ENCODE measurements at places on chromosomes 4 and X. TPM values are rescaled to one million over a fixed set of nuclear protein-coding genes. Genes with fewer than 3 reads are reported as not detected.

DNA sequence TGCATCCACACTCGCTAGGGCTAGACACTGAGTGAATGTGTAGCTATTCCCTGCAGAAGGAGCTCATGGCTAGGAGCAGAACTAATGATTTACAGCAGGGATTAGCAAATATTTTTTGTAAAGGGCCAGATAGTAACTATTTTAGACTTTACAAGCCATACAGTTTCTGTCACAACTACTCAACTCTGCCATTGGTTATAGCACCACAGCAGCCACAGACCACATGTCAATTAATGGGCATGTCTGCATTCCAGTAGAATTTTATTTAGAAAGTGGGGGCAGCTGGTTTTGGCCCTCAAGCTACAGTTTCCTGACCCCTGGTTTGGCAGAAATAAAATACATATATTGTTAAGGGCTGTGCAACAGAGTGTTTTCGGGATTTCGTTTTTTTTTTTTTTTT is 192.6 kb downstream of the FRMPD4 start:
- H3K27me3 ChIP-seq: no peaks in the 10 kb centered on the region
- H3K4me1 ChIP-seq: no peaks in the 10 kb centered on the region
- H3K4me3 ChIP-seq: no peak overlapping the region
- H3K36me3 ChIP-seq: no peaks in the 10 kb centered on the region
- no peak overlapping the region for H3K27ac ChIP-seq
- DNase-seq: no peak

GRCh38 chrX:73922856-73923455 is 360.0 kb downstream of the CHIC1 start:
- no peak for DNase-seq
- no peaks in the 10 kb centered on the region for H3K4me1 ChIP-seq
- H3K36me3 ChIP-seq: no peaks in the 10 kb centered on the region
- H3K27me3 ChIP-seq: no peaks in the 10 kb centered on the region
- no peak overlapping the region for H3K27ac ChIP-seq

DNA sequence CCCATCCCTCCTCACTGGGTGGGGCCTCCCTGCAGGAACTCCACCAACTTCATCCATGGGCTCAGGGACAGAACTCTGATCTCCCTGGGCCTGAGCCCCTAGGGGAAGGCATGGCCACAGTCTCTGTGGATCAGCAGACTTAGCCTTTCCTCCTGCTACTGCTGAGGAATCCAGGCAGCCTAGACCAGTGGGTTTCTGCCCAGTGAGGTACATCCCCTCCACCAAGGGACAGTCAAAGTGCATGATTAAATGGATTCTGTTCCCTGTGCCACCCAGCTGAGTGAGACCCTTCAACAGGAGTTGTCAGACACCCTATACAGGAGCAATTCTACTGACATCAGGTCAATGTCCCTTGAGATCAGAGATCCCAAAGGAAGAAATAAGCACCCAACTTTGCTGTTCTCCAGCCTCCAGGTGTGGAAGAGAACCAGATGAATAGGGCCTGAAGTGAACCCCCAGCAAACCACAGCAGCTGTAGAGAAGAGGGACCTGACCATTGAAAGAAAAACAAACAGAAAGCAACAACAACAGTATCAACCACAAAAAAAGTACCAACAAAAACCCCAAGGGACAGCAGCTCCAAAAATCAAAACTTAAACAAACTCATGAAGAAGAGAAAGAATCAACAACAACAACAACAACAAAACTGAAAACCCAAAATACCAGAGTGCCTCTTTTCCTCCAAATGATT is 84.8 kb downstream of the CHIC1 start:
- H3K27ac ChIP-seq: no peak overlapping the region
- DNase-seq: no peak
- H3K36me3 ChIP-seq: no peaks in the 10 kb centered on the region
- no peak overlapping the region for H3K4me3 ChIP-seq

- H3K27me3 ChIP-seq: no peaks in the 10 kb centered on the region
- DNase-seq: peak; percentile 30
- no peak overlapping the region for H3K27ac ChIP-seq
- H3K4me3 ChIP-seq: no peak overlapping the region
- no peaks in the 10 kb centered on the region for H3K36me3 ChIP-seq
These were observed 66.1 kb downstream of the CDS1 start for GRCh38 chr4:84648863-84649647.

- no peaks in the 10 kb centered on the region for H3K27me3 ChIP-seq
- no peaks in the 10 kb centered on the region for H3K36me3 ChIP-seq
- H3K4me1 ChIP-seq: no peaks in the 10 kb centered on the region
- H3K4me3 ChIP-seq: no peak overlapping the region
These were observed 222.1 kb downstream of the FRMPD4 start for GRCh38 chrX:12360383-12360782.

GRCh38 chrX:150767045-150767395 is 73.8 kb downstream of the MTMR1 start:
- H3K36me3 ChIP-seq: no peaks in the 10 kb centered on the region
- H3K27ac ChIP-seq: no peak overlapping the region
- no peaks in the 10 kb centered on the region for H3K4me1 ChIP-seq

- DNase-seq: peak; percentile 18
- no peaks in the 10 kb centered on the region for H3K36me3 ChIP-seq
- H3K27me3 ChIP-seq: no peaks in the 10 kb centered on the region
- H3K27ac ChIP-seq: no peak overlapping the region
These were observed 6.3 kb upstream of the TRPC5OS start for GRCh38 chrX:111869639-111870034.

- H3K4me3 ChIP-seq: no peak overlapping the region
- H3K27ac ChIP-seq: no peak overlapping the region
- peaks cover 2% of the 10 kb centered on the region for H3K4me1 ChIP-seq
- no peak for DNase-seq
- H3K36me3 ChIP-seq: no peaks in the 10 kb centered on the region
These were observed 57.2 kb upstream of the HS3ST1 start for GRCh38 chr4:11485926-11486325.

DNA sequence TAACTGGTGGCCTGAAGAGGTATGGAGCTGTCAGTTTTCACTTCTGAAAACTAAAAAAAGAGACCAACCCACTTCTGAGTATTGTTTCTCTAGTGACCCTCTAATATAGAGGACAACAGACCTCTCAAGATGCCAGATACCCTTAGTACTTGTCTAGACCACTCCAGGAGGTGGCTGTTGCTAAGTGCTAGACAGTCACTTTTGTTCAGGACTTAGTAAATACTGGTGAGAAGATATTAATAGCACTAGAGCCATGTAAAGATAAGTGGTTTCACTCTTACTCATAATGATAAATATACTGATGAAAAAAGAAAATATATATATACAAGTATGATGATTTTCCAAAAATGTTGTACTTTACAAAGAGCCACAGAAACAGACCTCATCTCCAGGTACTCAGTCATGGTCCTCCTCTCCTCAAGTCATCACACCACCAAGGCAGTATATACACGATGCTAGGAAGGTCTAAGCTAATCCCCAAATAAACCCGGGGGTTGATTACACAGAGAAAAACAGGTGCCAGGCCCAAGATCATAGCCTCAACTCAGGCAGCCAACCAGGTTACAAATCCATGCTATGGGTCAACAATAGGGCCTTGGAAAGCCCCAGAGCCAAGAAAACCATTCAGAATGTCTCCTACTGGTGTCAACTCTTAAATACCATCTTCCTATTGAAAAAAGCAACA is 66.9 kb downstream of the ARHGEF9 start:
- H3K4me3 ChIP-seq: no peak overlapping the region
- H3K4me1 ChIP-seq: no peaks in the 10 kb centered on the region
- H3K36me3 ChIP-seq: no peaks in the 10 kb centered on the region

DNA sequence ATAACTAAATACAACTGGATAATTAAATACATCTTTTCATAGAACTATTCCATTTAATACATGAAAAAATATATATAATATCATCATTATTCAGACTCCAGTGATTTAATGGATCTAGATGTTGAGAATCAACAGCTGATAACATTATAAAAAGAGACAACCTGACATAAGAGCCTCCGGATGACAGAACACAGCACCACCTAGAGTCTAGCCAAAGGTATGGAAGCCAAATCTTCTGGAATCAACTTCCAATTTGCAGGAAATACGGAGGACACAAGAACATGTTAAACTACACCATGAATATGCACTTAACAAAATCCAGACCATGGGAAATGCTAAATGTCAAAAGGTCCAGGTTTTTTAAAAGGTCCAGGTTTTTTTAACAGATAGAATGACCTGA is 55.0 kb downstream of the LRBA start:
- DNase-seq: no peak
- no peak overlapping the region for H3K4me3 ChIP-seq
- no peak overlapping the region for H3K27ac ChIP-seq
- H3K36me3 ChIP-seq: no peaks in the 10 kb centered on the region

- H3K27ac ChIP-seq: peak overlapping the region; percentile 95
- H3K4me3 ChIP-seq: no peak overlapping the region
- no peaks in the 10 kb centered on the region for H3K36me3 ChIP-seq
- no peaks in the 10 kb centered on the region for H3K27me3 ChIP-seq
- H3K4me1 ChIP-seq: peaks cover 64% of the 10 kb centered on the region
- DNase-seq: peak; percentile 85
These were observed 62.4 kb downstream of the TRMT44 start for GRCh38 chr4:8502836-8503585.

DNA sequence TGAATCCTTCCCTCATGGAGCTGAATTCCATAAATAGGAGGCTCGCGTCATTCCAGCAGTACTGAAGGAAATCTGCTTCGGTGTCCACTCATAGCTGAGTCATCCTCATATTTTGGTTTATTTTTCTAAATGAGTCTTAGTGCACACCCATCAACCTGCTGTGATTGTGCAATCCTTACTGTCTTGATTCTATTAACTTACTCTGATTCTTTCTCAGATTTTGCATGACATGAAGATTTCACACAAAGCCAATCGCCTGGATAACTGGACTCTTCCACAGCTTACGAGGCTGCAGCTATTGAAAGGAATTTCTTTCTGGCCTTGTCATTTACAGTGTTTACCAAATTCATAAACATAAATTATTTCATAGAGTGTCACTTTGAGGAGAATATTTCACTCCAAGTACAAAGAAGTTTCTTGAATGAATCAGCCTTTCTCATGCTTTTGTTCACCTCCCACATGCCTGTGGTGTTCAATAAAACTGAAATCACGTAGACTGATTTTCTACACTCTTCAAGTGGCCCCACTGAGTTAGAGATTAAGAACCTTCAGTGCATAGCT is 207.6 kb upstream of the SLITRK2 start:
- H3K36me3 ChIP-seq: no peaks in the 10 kb centered on the region
- no peak overlapping the region for H3K4me3 ChIP-seq
- no peak for DNase-seq
- no peaks in the 10 kb centered on the region for H3K4me1 ChIP-seq
- no peaks in the 10 kb centered on the region for H3K27me3 ChIP-seq
- no peak overlapping the region for H3K27ac ChIP-seq

DNA sequence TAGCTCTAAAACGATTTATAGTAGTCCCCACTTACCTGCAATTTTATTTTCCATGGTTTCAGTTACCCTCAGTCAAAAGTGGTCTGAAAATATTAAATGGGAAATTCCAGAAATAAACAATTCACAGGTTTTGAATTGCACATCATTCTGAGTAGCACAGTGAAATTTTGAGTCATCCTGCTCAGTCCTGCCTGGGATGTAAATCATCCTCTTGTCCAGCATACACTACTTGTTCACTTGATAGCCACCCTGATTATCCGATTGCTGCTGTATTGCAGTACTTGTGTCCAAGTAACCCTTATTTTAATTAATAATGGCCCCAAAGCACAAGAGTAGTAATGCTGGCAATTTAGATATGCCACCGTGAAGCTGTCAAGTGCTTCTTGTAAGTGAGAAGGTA is 23.5 kb upstream of the BDH2 start:
- no peak for DNase-seq
- H3K4me1 ChIP-seq: no peaks in the 10 kb centered on the region
- no peaks in the 10 kb centered on the region for H3K36me3 ChIP-seq
- no peak overlapping the region for H3K27ac ChIP-seq
- no peaks in the 10 kb centered on the region for H3K27me3 ChIP-seq

DNA sequence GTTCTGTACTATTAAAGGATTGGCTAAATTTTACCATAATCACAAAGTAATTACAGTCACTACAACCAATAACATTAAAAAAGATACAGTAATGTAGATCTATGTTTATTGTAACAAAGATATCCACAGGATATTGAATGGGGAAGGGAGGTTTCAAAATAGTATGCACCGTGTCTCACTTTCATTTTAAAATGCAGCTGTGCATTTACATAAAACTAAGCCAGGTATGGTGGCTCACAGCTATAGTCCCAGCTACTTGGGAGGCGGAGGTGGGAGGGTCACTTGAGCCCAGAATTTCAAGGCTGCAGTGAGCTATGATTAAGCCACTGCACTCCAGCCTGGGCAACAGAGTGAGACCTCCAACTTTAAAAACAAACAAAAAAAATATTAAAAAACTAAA is 8.5 kb downstream of the SRP72 start:
- no peaks in the 10 kb centered on the region for H3K4me1 ChIP-seq
- no peak overlapping the region for H3K27ac ChIP-seq
- no peak for DNase-seq

GRCh38 chrX:18017411-18017810 is 156.3 kb upstream of the RAI2 start:
- no peaks in the 10 kb centered on the region for H3K36me3 ChIP-seq
- peaks cover 1% of the 10 kb centered on the region for H3K4me1 ChIP-seq
- H3K4me3 ChIP-seq: no peak overlapping the region

GRCh38 chrX:132665676-132666075 is 176.8 kb upstream of the MBNL3 start:
- no peaks in the 10 kb centered on the region for H3K4me1 ChIP-seq
- H3K27ac ChIP-seq: no peak overlapping the region
- H3K36me3 ChIP-seq: no peaks in the 10 kb centered on the region

DNA sequence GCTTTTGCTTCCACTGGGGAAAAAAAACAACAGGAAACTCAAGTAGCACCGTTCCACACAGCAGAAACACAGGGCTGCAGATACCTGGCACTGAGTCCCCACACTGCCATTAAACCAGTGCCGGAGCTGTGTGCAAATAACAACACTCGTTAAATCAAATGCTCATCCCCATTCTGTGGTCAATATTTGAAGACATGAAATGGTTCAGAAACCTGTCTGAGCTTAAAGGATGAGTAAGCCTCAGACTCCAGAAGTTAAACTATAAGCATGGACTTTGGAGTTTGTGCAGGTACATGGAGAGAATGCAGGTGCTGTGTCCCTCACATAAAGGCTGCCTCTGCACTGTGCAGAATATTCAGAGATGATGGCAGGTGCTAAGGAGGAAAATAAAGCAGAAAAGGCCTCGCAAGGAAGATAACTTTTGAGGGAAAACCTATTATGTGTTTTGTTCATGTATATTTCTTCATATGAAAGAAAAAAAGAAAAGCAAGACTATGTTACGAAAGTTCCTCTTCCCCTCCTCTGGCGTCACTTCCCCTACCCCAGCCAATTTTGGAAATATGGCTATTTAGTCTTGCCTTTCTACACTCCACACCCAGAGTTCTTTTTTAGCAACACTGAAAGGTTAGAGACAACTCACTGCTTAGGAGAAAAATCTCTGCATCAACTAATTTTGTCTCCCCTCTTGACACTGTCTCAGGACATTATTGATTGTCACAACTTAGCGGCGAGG is 4.6 kb downstream of the MPP1 start:
- no peaks in the 10 kb centered on the region for H3K27me3 ChIP-seq
- DNase-seq: no peak
- peaks cover 1% of the 10 kb centered on the region for H3K4me1 ChIP-seq
- H3K27ac ChIP-seq: no peak overlapping the region
- H3K4me3 ChIP-seq: no peak overlapping the region

The FHIP1A gene
- 8.9 TPM for total RNA-seq

The DUSP21 gene
- not detected for total RNA-seq

The TEX28 gene
- not detected for total RNA-seq

The MAGEA4 gene
- not detected for total RNA-seq

The PAGE2 gene
- not detected for total RNA-seq

The MAGEA2 gene
- not detected for total RNA-seq

The OPHN1 gene
- 6.0 TPM for total RNA-seq

The BEND2 gene
- total RNA-seq: not detected

The MMAA gene
- total RNA-seq: 7.9 TPM

The HMGN5 gene
- total RNA-seq: 4.4 TPM

All from ovary (tissue), 10 donors.